ENCODE measurements at places on chromosomes 3 and 15.

DNA sequence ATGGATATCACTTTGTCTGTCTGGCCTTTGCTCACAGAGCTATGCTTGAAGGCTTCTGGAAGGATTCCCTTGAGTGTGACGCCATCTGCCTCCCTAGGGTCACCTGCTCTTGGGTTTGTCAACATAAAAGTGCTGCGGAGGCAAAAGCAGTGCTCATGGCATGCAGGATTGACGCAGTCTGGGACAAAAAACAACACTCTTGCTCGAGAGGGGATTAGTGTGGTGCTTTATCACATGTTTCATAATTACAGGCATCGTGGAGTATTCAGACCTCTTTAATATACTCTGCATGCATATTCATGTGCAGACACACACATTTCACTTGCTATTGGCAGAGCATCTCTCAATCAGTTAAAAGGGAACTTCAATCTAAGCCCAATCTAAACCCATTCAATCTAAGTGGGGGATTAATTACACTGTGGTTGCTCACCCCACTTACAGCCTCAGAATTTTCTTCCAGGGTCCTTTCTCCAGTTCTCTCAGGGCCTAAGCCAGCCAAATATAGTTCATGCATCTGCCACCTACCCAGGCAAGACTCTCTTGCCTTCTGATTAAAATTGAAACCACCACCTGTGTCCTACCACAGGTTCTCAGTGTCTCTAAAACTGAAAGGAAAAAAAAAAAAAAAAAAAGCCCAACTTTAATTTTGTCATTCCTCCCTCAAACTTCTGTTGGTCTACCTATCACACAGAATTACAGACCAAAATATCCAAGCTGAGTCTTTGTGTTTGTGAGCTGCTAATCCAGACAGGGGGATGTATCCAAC is 75.6 kb downstream of the BFSP2 start:
- DNase-seq, result no peak

- peak; percentile 85 for DNase-seq
Observed at GRCh38 chr3:15287565-15288330, 44.6 kb downstream of the SH3BP5 start.

DNA sequence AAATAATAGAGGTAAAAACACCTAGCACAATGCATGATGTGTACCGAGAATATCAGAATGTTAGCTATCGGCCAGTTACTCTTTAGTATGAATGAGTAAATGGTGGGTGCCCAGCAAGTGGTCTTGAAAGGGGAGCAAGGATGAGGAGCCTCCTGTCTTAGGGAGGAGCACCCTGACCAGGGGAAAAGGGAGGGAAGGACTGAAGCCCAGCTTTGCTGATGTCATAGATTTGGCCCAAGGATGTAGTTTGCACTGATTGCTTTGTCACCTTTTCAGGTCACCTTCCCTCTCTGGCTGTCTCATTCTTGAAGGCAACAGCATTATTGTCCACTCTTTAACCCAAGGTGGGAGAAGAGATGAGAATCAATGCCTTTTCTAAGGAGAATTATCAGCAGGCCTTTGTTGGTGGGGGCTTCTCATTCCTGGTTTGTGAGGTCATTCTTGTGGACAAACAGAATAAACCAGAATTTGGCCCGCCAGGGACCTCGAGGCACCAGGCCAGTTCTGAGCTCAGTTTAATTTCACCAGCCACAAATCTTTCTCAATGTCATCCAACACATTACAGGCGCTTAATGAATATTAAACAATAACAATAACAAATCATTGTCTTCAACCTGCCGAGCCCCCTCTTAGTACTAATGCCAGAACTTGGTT is 231.3 kb downstream of the VPS13C start:
- no peak for DNase-seq

- DNase-seq, result no peak
Observed at GRCh38 chr3:21738935-21739702, 11.9 kb downstream of the ZNF385D start.

DNA sequence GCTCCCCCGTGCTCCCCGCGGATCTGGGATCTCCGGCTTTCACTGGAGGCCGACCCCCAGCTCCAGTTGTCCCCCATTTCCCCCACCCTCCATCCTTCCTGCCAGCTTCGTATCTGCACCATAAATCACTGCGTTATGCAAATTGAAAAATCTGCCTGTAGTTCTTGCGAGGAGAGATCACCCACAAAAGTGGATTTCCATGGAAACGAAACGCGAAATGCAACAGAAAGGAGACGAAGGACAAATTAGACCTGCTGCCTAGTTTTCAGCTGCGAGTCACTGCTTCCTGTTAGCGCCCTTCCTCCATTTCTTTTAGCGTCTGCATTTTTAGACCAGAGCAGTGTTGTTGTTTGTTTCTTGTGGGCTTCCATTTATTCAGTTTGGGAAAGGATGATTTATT is 127.1 kb upstream of the ATP10A start:
- no peak for DNase-seq

DNA sequence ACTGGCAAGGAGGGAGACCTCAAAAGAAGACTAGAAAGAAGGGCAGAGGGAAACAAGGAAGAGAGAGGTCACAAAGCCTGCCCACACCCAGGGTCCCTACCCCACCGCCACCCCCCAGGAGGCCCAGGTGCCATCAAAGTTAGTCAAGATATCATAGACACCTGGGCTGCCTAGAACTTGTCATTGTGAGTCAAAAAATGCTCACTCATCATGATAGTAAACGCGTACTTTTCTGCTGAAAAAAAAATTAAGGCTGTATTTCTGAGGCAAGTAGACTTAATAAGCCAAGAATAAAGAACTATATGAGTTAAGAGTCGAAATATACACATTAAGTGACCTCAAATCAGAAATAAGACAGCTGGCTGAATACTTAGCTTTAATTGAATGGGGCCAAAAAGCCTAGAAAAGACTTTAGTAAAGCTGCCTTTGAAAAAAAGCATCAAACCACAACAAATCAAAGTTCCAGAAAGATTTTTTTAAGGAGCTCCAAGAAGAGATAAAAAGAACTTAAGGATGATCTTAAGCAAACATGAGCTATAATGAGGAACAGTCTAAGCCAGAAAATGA is 415.5 kb upstream of the PPP2R3A start:
- no peak for DNase-seq

DNA sequence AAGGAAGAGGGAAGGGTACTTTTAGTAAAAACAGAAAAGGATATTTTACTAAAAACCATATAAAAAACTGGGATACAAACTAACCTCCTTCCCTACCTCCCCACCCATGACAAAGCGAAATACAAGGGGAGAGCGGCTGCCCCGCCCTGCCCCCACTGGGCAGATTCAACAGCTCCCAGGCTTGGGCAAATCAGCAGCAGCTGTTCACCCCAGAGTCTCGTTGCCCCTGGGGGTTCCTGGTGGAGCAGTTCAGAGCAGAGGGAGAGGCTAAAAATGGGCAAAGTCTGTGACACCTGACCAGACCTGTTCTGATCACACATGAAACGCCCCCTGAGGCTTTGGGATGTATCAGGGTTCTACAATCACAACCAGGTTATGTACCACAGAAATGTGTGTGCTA is 2.5 kb upstream of the ETFA start:
- DNase-seq, result no peak

- DNase-seq, result no peak
Observed at GRCh38 chr15:88497109-88497765, 29.7 kb downstream of the MRPS11 start.

DNA sequence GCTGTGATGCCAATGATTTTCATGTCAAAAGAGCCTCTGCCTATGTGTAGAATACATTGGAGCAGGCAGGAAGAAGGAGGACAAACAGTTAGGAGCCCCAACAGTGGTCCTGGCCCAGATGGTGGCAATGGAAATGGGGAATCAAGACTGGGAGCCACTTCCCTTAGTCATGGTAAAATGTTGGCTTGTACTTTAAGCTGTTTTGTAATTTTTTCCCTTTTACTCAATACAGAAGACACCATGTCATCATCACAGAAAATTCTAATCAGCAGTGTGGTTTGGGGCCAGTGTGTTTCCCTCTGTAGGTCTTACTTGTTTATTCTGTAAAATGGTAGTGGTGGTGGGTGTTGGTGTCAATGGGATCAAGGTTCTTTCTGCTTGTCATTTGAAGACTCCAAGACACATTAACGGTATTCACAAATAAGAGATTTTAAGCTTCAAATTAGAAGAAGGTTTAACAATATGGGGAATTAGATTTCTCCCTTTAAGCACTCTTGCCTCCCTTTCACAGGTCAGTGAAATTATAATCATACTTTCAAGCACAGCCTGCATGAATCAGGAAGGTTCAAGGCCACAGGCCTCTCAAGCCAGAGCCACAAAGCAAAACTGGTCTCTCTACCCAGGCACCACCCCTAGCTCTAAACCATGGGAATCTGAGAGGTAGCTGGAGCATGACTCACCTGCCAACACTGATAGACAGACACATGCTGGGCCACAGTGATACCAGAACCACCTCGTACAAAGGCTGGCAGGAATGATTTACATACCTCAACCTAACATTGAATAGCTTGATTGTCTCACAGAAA is 24.9 kb downstream of the SIAH2 start:
- no peak for DNase-seq

- DNase-seq, result no peak
Observed at GRCh38 chr3:73046195-73046594, 15.3 kb upstream of the EBLN2 start.

- DNase-seq, result no peak
Observed at GRCh38 chr15:26083457-26083856, 220.3 kb upstream of the ATP10A start.

DNA sequence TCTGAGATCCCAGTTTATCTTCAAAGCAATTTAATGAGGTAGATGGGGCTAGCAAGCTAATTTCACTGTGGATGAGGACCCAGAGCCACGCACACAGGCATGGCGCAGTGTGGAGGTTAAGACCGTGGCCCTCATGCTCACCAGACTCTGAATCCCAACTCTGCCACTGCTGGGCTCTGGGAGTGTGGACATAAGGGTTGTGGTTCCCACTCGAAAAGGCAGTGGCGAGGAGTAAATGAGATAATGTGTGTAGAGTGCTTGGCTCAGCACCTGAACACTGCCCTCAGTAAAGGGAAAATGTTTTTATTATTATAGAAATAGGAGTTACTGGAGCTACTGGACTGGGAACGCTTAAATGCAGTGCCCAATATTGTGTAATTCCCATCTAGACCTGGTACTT is 243.5 kb upstream of the TPM1 start:
- DNase-seq, result no peak

DNA sequence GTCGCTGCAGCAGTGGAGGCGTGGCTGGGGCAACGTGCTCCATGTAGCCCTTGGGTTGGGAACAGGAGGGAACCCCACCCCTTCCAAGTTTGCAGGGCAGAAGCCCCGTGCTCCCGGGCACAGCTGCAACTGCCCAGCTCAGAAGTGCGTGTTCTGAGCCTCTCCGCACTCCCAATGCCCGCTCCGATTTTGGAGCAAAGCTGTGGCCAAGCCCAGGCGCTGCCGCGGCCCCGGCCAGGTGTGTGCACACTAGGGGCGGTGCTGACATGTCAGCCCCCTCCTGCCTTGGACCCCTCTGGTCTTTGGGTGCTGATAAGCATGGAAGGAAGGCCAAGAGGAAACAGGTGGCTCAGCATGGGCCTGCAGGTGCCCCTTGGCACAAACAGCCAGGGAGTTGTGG is 87.6 kb upstream of the TTBK2 start:
- DNase-seq, result no peak

DNA sequence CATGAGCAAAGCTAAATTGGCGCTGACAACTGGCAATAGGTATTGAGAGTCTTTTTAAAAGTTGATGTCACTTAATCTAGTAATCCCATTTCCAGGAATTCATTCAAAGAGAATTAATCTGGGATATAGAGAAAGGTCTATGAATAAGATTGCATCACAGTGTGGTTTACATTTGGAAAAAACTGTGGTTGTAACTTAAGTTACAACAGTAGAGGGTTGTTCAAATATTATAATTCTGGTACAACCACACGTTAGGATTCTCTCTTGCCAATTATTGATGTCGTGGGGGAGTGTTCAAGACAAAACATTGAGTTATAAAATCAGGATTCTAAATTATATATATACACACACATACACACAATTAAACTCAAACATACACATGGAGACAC is 79.8 kb downstream of the LIPC start:
- DNase-seq, result no peak

GRCh38 chr3:17579289-17580031 is 163.0 kb downstream of the TBC1D5 start:
- DNase-seq, result no peak

- no peak for DNase-seq
Observed at GRCh38 chr15:43749690-43750345, 3.6 kb downstream of the PDIA3 start.

DNA sequence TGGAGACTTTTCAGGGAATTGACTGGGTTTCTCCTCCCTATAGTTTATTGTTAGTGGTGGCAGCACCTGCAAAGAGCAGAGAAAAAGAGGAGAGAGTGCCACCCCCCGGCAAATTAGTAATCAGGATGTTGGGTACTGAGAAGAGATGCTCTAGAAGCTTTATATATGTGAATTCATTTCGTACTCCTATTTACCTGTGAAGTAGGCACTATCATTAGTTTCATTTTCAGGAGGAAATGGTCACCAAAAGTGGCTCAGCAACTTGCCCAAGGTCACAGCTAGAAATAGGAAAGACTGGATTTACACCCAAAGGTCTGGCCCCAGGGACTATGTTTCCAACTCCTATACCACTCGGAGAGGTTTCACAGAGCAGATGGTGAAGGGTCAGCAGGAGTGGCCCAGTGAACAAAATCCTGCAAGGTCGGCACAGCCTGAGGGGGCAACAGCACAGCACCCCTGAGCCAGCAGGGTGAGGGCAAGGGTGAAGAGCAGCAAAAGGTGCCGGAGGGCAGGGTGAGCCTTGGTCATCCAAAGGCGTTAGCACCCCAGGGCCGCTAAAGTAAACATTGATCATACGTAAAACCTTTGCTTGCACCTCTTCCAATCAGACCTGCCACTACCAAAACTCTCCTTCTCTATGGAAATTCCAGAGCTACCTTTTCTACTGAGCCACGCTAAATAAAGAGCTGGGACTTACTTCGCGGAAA is 23.6 kb downstream of the VGLL4 start:
- no peak for DNase-seq

- no peak for DNase-seq
Observed at GRCh38 chr15:39785139-39785538, 2.5 kb upstream of the FSIP1 start.

- no peak for DNase-seq
Observed at GRCh38 chr3:155963570-155963969, 93.1 kb downstream of the GMPS start.

DNA sequence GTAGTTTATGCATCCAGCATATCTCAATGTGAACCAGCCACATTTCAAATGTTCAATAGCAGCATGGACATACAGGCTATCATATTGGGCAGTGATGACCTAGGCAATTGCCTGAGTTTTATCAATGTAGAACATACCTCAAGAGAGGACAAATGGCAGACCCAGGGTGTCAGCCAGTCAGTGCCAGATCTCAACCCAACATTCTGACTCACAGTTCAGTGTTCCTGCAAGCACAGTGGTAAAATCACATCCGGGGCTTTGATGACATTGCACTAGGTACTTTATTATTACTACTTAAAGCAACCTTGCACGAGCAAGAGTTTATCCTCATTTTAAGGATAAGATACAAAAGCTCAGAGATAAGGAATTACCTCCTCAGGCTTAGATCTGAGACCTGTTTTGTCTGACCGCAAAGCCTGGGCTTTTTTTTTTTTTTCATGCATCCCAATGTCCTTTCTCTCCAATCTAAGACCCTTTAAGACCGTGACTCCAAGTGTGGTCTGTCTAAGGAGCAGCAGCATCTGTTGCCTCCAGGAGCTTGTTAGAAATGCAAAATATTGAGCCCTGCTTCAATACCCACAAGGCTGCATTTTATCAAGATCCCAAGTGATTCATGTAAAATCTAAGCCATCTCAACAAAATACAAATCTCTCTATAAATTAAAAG is 60.1 kb downstream of the SLC12A1 start:
- no peak for DNase-seq

- peak; percentile 19 for DNase-seq
Observed at GRCh38 chr15:38226608-38227266, 25.9 kb upstream of the SPRED1 start.

- no peak for DNase-seq
Observed at GRCh38 chr3:177464392-177465256, 267.3 kb upstream of the TBL1XR1 start.
